EL (cell line): ENCODE measurements at places on chromosomes 7 and 10.

DNA sequence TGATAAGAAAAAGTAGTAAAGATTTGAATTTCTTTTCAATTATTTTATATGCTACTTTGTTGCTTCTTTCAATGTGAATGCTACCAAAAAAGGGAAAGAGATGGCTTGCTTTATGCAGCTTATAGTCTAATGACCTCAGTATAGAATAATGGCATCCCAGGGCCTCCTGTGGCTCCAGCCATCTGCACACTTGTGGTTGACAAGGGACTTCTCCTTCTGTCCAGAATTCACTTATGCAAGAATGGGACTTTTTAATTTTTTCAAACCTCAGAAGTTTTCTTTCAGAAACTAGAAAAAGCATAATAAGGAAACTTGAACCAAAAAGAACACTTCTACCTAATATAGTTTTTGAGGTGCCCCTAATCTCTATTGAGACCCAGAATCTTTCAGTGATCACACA is 310.9 kb downstream of the CTNNA3 start:
- DNase-seq, result no peak

- peak; percentile 95 for DNase-seq
Observed at GRCh38 chr10:96814264-96814663, 17.8 kb upstream of the LCOR start.

DNA sequence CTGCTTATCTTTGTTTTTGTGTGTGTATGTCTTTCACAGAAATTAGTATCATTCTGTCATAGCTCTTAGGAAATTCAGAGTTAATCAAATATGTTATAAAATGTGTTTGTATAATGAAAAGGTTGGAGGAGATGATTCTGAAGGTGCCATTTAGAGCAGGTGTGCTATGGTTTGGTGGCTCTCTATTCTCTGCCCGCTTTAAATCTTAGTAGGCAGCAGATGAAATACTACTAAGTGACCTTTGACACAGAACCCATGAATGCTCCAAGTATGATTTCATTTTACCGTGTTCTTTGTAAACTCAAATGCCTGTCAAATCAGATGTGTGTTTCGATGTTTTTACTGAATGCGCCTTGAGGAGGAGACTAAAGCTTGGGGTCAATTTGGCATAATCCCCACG is 24.5 kb downstream of the ZEB1 start:
- no peak for DNase-seq

DNA sequence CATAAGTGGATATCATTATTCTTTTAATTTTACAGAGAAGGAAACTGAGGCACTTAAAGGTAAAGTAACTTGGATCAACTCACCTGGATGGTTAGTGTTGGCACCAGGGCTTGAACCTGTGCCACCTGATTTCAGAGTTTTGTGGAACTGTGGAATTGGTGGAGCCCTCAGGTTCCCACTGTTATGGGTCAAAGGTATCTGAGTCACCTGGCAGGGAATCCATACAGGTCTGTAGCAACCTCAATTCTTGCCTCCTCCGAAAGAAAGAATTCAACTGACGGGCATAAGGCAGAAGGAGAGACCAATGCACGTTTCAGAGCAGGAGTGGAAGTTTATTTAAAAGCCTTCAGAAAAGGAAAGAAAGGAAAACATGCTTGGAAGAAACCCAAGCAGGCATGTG is 25.2 kb upstream of the ADAMTS14 start:
- no peak for DNase-seq

DNA sequence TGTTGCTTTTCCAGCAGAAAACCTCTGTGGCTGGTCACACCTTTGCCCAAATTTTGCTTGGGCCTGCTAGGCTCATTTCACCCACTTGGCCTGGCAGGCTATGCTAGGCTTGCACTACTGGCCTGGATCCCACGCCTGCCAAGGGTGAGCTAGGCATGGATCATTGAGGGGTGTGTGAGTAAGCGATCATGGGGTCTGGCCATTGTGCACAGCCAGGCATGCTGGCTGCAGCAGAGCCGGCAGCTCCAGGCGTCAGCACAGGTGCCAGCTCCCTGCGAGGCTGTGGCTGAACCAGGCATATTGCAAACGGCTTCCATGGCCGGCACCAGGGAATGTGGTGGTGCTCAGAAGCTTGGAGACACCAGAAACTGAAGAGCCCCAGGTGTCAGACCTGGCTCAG is 19.2 kb downstream of the CFAP70 start:
- no peak for DNase-seq

DNA sequence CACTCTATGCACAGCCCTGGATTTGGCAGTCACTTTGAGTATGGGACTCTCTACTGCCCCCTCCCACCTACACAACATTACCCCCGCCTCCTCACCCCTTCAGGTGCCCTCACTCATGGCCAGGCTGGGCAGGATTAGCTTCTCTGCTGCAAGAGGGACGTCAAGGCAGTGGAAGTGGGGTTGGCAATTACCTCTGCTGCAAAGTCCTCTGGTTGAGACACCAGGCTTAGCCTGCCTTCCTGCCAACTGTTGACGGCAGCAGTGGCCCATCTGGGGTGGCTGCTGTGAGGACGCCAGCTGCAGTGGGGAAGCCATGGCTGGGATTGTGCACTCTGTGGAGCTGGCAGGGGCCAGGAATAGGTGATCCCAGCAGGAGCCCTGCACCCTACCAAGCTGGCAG is 26.7 kb downstream of the SVIL start:
- DNase-seq, result no peak

DNA sequence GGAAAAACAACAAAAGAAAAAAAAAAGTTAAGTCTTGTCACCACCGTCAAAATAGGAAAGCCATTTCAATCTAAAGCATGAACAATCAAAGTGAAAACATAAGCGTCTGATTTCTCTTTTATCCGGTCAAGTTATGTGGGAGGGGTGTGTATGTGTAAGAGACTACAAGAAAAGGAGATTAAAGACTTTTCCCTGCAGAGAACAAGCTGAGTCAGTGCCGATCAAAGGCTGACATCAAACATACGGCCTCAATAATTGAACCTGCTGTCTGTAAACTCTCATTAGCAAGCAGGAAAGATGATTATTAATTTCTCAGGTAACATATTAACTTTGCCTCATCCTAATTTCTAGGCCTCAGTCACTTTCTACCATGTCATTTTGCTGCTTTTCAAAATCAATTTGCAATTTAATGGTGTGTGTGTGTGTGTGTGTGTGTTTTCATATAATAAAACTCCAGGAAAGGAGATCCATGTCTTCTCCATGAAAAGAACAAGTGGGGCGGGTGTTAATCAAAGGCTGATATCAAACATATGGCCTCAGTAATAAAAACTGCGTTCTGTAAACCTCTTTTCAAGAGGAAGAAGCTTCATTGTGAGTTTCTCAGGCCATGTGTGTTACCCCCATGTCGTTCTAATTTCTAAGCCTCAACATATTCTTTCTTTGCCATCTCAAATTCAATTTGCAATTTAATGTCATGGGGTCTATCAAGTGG is 649.1 kb upstream of the SORCS1 start:
- DNase-seq, result no peak

GRCh38 chr10:52703898-52704297 is 68.7 kb downstream of the MBL2 start:
- DNase-seq, result no peak

GRCh38 chr10:84432891-84433290 is 104.5 kb downstream of the CCSER2 start:
- peak; percentile 6 for DNase-seq

DNA sequence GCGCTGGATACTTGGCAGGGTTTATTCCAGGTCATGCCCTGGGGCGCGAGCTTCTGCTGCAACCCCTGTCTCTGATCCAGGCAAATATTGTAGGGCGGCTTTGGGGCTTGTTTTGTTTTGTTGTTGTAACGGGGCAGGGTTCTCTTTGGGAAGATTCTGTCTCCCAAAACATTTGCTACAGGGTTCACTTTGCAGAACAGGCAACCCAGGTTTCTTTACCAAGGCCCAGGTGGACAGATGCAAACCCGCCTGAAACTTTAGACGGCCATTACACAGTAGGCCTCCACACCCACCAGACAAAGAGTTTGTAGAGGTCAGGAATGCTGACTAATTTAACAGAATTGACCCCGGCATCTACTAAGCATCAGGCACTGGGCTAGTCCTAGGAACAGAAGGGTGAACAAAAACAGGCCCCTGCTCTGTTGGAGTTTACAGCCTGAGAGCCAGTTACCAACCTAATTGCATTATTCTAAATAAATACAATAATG is 567 bp upstream of the CDCA7L start:
- DNase-seq, result no peak

DNA sequence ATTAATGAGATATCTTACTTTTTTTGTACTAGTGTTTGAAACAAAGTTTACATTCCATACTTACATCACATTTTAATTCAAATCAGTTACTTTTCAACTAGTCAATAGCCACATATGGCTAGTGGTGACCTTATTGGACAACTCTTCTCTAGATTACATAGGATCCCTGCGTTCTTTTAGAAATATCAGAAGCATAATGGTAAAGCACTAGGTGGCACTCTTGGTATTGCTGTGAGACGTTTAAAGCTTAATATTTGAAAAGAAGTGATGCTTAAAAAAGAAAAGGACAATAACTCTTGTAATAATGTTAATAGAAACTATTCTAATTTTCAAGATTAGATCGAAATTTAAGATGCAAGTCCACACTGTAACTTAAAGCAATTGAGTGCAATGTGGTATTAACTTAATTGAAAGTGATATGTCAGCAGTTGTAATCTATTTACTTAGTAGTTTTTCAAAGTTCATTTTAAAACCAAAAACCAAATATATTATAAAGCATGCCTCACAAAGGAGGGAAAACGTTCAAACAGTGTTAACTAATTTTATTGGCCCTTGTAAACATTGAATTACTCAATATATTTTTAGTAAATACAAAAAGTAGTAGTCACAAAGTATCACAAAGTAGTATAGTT is 339.1 kb downstream of the ATRNL1 start:
- DNase-seq, result peak; percentile 6

- no peak for DNase-seq
Observed at GRCh38 chr7:34392972-34393371, 265.0 kb upstream of the NPSR1 start.

DNA sequence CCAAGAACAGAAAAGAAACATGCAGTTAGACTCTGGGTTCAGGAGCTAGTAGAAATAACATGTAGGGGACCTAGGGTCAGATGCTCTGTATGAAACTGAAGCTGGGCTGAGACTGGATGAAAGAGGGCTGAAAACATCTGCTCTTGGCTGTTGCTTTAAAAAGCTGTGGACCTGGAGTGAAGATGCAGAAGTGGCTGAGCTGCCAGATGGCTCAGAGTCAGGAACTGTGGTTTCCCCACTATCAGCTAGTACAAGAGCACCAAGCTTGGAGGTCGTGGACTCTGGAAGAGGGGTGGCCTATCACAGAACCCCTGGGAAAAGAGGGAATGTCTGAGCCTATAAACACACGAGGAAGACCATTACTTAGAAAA is 5.9 kb downstream of the ADK start:
- DNase-seq, result no peak

GRCh38 chr10:78900715-78901430 is 167.9 kb upstream of the ZMIZ1 start:
- no peak for DNase-seq

- DNase-seq, result no peak
Observed at GRCh38 chr7:49766966-49767365, 6.5 kb upstream of the VWC2 start.

GRCh38 chr7:22581099-22581498 is 81.1 kb upstream of the STEAP1B start:
- no peak for DNase-seq

DNA sequence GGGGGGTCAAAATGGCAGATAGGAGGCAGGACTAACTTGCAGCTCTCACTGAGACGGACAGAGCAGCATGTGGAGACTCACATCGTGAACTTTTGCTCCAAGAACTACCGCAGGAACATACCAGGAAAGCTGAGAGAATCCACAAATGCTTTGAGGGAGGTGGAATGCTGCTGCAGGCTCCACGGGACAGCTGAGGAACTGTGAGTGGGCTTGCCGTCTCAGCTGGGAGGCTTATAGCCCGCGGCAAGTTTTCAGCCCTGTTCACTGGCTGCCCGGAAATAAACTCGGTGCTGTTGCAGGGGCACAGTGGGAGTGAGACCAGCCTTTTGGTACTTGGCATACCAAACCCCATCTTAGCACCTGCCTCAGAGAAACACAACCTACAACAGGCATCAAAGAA is 19.1 kb upstream of the WDR11 start:
- no peak for DNase-seq

GRCh38 chr7:150390205-150390604 is 11.1 kb downstream of the ZNF775 start:
- DNase-seq, result peak; percentile 26

GRCh38 chr10:71158902-71159301 is 53.5 kb upstream of the UNC5B start:
- no peak for DNase-seq

DNA sequence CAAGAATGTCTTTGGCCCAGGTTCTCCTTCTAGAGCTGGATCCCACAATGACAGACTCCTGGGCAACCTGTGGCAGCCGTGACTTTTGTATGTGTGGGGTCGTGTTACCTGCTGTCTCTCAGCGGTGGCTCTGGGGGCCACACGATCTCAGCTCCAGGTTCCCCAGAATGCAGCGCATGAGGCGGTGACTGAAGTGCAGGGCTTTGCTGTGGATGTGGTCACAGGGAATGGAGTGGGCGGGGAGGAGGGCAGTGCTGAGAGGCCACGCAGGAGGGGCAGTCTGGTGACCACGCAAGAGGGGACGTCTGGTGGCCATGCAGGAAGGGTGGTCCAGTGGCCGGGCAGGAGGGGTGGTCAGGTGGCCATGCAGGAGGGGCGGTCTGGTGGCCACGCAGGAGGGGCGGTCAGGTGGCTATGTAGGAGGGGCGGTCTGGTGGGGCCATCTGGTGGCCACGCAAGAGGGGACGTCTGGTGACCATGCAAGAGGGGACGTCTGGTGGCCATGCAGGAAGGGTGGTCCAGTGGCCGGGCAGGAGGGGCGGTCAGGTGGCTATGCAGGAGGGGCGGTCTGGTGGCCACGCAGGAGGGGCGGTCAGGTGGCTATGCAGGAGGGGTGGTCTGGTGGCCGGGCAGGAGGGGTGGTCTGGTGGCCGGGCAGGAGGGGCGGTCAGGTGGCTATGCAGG is 112.7 kb downstream of the ACTR3B start:
- DNase-seq, result no peak

- DNase-seq, result no peak
Observed at GRCh38 chr10:85993840-85994507, 372.6 kb downstream of the GRID1 start.
